Activated T-helper 1 cell treated with Interleukin-2 at 50 U/mL for 16 hours (primary cell): ENCODE measurements at places on chromosomes 6 and 20.

DNA sequence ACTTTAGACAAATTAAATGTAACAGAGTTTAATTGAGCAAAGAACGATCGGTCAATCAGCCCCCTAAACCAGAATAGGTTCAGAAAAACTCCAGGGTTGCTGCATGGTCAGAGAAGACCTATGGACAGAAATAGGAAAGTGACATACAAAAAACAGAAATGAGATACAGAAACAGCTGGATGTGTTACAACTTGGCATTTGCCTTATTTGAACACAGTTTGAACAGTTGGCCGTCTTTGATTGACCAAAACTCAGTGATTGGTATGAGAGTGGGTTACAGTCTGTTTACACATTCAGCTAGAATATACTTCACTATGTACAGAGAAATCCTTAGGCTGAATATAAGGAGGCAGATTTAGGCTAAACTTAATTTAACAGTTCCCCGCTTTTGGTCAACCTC lies 19.9 kb downstream of the SRSF6 start:
- DNase-seq: no peak

DNA sequence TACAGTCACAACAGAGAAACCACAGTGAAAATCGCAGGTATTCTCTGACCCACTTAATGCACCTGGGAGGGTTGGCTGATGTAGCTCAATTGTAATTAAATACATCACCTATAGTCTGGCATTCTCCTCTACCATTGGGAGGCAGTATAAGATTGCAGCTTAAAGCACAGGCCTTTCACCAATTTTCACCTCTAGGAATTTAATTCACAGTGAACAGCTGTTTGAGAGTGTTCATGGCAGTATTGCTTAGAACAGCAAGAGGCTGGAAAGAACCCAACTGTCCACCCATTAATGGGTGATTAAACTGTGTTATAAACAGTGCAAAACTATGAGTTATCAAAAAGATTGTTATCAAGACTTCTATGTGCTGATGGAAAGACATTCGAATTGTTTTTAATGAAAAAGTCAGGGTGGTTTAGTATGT lies 2.0 kb downstream of the EDEM2 start:
- DNase-seq: no peak

DNA sequence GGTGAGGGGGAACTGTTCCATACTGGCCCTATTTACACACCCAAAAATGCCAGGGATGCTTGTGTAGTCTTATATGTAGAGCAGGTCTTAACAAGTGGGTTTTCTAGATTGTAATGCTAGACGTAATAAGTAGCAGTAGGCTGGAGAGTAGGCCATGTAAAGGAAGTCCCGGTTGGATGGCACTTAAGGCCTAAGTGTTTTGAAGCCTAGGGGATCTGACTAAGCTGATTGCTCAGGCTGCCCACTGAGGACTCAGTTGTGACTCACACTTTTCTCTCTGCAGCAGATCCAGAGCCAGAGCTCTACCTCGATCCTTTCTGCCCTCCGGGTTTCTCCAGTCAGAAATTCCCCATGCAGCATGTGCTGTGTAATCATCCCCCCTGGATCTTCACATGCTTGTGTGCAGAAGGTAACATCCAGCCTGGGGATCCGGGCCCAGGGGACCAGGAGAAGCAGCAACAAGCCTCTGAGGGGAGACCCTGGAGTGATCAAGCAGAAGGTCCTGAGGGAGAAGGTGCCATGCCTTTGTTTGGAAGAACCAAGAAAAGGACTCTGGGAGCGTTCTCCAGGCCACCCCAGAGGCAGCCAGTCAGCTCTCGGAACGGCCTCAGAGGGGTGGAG lies 26.6 kb downstream of the ZNF133 start:
- DNase-seq: no peak

DNA sequence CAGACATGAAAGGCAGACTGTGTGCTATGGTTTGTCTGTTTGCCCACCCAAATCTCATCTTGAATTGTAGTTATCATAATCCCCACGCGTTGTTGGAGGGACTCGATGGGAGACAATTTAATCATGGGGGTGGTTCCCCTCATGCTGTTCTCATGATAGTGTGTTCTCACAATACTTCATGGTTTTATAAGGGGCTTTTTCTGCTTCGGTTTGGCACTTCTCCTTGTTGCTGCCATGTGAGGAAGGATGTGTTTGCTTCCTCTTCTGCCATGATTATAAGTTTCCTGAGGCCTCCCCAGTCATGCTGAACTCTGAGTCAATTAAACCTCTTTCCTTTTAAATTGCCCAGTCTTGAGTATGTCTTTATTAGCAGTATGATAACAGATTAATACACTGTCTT lies 47.2 kb upstream of the MICB start:
- DNase-seq: no peak
